Activated gamma-delta T cell treated with Interleukin-2 at 50 U/mL for 16 hours (primary cell): ENCODE measurements at places on chromosomes 11 and 22.

DNA sequence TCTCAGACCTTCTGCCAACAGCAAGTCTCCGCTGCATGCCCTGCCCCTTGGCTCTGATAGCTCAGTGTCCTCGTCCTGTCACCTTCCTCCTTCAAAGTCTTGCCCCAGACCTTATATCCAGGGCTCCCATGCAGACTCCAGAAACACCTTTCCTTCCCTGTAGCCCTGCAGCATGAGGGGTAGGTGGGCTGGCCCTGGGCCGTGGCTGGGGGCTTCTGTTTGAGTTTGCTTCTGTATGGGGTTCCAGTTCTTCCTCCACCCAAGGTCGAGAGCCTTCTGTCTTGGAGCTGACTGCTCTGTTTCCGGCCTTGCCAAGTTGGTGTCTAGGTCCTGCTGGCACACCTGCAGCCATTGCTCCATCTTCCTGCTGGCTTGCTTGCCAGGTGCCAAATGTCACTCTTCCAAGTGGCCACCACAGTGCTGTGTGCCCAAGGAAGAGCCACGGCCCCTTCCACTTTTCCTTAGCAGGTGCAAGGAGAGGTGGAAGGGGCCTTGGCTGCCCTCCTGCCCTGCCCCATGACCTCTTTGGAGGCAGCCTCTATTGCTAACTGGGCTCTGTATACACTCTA, 74.8 kb upstream of the NECTIN1 start:
- DNase-seq: no peak

DNA sequence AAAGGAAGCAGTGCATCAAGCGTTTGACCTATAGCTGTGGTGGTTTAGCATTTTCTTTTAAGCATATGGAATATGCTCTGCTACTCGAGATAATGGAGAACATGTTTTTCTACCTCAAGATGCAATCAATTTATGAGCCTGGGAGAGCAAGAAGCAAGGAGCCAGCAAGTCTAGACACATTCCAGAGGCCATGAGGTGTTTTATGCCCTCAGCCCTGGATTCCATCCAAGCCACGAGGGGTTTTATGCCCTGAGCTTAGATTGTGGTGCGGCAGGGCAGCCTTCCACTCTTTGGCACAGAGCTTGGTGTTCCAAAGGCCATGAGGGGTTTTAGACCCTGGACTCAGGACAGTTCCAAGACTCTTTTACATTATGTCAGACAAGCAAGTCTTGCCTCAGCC, 11.7 kb upstream of the DNAJB13 start:
- DNase-seq: no peak

DNA sequence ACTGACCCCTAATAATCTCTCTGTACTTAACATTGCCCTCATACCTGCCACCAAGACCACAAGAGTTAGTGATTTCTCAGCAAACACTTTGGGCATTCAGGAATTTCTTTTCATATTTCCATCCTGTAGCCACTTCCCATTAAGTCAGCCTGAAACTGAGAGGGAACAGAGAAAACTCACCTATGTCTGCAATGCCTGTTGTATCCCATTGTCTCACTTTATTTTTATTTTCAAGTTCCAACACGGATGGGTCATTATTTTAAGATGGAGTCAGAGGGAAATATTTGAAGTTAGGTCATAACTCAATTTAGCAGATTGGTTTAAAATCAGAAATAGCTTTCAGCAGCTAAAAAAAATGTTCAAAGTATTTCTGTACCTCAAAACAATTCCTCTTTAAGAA, 937.8 kb upstream of the CHORDC1 start:
- no peak for DNase-seq

- DNase-seq: no peak
These were observed 34.3 kb downstream of the CTTN start for GRCh38 chr11:70432580-70432979.

DNA sequence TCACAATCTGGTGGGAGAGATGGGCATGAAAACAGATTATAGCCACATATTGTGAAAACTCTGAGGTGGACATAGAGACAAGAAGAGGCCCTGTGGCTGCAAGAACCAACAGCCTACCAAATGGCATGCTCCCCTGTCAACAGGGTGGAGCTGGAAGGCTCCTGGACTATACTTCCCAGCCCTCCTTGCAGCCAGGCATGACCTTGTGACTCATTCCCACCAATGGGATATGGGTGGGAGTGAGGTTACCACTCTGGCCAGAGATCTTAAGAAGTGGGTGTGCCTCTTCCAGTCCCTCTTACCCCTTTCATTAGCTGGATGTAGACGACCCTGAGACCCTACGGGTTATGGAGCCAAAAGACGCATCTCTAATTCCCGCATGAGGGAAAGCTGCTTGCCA, 126.4 kb upstream of the ZBED5 start:
- no peak for DNase-seq

- DNase-seq: no peak
These were observed 15.8 kb downstream of the IL17RA start for GRCh38 chr22:17100621-17101020.

DNA sequence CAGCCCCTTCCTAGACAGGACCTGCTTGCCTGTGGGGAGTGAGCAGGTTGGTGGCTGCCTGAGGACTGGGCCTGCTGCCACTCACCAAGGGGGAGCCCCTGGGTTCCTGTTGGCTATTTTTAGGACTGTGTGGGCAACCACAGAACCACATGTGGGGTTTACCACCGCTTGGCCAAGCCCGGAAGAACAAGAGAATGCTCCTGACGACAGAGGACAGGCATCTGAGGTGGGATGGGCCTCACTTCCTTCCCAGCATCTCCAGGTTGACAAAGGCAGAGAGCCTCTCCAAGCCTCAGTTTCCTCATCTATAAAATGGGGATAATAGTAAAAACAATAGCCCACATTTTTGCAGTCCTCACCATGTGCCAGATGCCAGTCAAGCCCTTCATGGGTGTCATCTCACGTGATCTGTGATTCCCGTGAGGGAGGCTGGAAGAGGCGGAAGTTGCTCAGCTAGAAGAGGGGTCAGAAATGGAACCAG, 43.6 kb downstream of the LRRC32 start:
- peak; percentile 28 for DNase-seq

DNA sequence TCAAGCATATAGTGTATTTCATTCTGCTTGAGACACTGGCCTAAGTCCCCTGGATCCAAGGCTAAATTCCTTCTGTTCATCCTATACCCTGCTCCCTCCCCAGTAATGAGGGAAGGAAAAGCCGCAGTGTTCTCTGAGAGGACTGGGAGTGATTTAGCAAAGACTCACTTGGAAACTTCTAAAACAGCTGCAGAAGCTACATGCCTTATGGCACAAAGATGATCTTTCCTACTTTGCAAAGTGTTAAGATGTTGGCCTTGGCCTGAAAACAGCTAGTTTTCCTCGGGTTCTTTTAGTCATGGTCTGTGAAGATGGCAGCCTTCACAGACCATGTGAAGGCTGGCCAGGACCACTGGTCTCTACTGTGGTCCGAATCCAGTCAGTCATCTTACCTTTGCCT, 65.7 kb downstream of the ABTB2 start:
- no peak for DNase-seq

GRCh38 chr22:25134028-25134427, 65.6 kb upstream of the CRYBB3 start:
- DNase-seq: no peak

DNA sequence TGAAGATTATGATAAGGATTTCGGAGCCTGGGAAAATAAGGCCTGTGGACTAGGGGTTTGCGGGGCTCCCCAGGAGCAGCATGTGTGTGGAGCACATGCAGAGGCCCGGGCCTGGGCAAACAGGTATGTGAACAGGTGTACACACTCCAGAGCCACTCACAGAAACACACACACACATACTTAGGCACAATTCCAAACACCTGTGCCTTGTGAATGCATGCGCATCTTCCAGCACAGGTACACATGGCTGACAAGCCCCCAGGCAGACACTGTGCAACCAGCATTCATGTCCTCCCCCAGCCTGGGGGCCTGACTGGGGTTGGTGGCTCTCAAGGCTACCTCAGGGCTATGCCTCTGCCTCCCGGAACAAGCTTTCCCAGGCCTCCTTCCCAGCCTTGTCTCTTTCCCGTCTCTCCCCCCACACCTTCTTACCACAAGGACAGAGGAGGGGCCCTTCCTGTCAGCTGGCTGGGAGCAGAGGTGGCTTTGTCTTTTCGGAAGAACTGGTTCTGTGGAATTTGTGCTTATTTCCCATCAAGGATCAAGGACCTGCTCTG, 2.6 kb upstream of the P2RY6 start:
- no peak for DNase-seq

DNA sequence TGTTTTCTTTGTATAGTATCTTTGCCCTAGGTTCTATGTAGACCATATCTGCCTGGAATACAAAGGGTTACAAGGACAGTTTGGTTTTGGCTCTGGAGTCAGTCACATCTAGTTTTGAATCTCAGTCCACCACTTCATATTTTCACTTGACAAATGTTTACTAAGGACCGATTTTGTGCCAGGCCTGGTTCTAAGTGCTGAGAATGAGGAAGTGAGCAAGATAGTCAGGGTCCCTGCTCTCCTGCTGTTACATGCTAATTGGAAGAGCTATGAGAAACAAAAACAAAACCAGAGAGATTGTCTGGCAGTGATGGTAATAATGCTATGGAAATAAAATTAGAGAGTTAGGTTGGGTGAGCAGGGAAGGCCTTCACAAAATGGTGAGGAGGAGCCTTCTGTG, 66.1 kb upstream of the ARHGAP20 start:
- no peak for DNase-seq

DNA sequence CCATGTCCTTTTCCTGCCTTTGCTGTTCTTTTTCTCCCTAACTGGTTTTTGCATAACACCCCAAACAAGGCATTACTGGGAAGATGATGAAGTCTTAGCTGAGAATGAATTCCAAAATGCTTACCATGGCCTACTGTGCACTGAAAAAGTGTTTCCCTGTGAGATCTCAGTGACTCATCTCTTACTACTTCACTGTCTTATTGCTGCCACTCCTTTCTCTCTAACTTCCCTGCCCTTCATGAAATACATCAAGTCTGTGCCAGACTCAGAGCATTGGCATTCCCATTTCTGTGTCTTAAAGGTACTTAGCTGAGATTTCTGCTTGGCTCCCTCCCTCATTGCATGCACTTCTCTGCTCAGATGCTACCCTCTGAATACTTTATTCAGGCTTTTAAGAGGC, 49.1 kb upstream of the MUC15 start:
- DNase-seq: no peak

DNA sequence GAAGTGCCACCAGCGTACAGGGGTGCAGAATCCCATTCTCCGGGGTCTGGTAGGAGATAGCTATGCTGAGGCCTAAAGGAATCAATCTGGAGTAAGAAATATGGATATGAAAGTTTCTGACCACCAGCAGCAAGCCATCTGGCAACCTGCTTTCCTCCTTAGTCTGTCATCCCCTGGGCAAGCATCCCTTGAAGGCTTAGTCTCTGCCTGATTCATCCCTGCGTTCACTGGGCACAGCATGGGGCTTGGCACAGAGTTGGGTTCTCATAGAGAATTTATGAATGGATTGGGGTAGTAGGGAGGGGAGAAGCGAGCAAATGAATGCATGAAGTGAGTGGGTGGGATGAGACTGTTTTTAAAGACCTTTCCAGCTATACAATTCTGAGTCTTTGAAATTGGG, 85.8 kb upstream of the NARS2 start:
- DNase-seq: no peak

DNA sequence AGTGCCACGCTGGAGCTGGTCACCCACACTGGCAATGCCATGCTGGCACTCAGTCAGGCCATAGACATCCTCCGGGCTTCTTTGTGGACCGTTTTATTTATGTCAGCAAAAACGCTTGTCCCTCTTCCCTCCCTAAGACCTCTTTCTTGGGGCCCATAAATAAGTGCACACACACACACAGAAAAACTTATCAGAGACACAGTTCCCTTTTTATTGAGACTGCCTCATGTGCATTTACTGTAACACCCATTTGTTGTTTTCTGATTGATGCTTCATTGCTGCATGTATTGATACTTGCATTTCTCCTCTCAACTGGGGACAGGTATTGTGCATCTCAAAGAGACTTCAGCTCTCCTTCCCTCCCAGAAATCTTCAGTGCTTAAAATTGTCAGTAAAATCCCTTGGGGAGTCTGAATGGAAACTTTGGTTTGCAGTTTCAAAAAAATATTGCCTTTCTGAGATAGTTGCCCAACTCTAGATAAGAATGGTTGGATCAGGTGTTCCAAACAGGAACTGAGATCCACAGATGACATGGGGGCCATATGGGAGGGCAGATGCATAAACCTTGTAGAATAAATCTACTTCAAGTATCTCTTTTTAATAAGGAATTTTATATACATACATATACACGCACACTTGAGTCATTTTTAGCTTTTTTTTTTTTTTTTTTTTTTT, 50.9 kb downstream of the PPP2R1B start:
- no peak for DNase-seq

GRCh38 chr11:100205926-100206325, 481.2 kb upstream of the ARHGAP42 start:
- DNase-seq: no peak

GRCh38 chr22:46072981-46073682, 77.2 kb upstream of the PPARA start:
- no peak for DNase-seq
